ENCODE measurements at places on chromosomes 1 and 21.

DNA sequence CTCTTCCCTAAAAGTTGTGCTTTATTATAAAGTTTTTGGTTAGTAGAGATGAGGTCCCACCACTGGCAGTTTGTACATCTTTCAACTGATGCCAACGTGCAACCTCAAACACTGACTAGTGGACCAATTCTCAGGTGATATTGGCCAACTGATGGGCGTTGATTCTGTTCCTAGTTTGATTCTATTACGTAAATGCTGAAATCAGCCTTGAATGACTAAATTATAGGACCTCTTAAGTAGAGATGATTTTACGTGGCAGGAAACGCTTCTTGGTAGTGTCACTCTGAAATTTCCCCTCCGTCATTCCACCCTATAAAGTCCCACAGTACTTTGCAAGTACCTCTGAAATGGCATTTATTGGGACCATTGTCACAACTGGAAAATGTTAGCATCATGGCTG is 8.8 kb upstream of the FNDC7 start:
- DNase-seq: no peak

GRCh38 chr1:231982871-231983587 is 356.4 kb downstream of the DISC1 start:
- DNase-seq: no peak

GRCh38 chr21:31008355-31008754 is 29.9 kb downstream of the KRTAP19-8 start:
- no peak for DNase-seq

DNA sequence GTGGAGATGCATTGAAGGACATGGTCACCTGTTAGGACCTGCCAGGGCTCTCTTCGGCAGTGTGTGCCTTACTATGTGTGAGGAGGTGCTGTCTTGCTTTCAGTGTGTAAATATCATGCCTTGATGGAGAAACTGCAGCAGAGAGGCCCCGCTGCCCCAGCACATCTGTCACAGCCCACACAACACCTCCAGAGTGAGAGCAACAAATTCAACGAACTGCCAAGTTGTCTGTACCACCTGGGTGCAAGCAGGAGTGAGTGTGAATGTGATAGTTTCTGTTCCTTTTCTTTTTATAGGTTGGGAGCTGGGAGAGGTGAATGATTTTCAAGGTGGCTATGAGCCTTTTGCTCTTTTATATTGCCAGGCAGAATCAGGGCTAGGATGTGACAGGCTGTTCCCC is 114.6 kb upstream of the KIAA0040 start:
- no peak for DNase-seq
